ENCODE measurements at places on chromosomes 1 and 21.

DNA sequence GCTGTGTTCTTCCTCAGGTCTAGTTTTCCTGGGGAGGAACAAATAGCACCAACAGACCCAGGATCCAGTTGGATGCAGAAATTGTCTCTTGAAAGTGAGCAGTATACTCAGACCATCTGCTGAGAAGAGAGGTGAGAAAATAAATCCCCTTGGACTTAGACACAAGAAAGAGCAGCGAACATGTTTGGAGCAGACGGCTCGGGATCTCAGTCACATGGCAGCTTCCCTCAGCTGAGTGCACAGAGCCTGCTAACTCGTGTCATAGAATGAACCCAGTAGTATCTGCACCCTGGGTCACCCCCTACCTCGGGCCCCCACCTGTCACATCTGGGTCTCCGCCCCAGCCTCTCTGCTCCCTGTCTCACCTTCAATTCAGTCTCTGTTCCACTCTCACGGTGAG, 115.6 kb downstream of the CCDC185 start:
- no peak for DNase-seq

- no peak for DNase-seq
Measured at GRCh38 chr1:154445040-154445472, 39.9 kb downstream of the IL6R start.

DNA sequence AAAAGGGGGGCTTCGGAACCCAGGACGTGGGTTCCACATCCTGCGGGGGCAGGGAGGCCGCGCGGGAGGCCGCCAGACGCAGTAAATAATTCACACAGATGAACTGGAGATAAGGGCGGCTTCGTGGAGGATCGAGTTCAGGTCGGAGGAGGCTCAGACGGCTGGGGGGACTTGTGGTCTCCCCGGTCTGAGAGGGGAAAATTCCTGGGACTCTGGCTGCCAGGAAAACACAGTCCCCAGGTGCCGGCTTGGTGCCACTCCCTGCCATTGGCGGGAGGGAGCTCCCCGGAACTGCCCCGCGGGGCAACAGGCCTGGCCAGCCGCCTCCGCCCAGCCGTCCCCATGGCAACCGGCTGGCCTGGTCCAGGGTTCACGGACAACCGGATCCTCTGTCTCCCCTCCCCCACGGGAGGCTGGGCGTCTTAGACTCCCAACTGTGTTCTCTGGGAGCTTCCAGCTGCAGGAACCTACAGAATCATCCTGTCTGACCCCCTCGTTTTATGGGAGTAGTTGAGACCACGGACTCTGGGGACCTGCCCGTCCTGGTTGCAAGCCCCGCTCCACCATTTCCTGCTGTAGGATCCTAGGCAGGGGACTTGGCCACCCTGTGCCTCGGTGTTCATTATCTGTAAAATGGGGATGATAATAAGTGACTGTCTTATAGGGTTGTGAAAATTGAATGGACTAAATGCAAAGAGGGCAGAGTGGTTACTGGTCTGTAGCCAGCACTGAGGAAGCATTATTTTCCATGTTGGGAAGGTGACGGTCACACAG, 9.6 kb downstream of the CAMK2N1 start:
- peak; percentile 53 for DNase-seq

DNA sequence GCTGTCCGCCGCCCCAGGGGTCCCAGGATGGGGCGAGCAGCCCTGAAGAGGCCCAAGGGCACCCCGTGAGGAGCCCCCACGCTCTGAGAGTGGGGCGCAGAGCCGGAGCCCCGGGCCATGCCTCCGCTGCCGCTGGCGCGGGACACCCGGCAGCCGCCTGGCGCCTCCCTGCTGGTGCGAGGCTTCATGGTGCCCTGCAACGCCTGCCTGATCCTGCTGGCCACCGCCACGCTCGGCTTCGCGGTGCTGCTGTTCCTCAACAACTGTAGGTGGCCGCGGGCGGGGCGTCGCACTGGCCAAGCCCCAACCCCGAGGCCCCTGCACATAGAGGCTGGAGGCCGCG, 14.5 kb downstream of the AGRN start:
- no peak for DNase-seq

DNA sequence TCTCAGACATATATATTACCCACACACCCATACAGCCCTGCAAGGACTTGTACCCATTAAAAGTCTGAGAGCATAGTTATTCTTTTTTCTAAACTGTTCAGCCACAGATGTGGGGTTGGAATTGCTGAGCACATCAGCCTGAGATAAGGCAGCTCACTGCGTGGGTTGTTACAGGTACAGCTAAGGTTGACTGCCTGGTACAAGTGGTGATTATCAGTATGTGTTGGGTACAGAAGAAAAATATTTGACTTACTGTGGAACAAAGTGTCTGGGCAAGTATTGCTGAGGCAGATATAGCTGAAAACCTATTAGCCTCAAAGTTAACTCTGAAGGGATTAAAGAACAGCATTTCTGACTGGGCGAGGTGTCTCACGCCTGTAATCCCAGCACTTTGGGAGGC, 5.0 kb downstream of the STX12 start:
- DNase-seq, result no peak

DNA sequence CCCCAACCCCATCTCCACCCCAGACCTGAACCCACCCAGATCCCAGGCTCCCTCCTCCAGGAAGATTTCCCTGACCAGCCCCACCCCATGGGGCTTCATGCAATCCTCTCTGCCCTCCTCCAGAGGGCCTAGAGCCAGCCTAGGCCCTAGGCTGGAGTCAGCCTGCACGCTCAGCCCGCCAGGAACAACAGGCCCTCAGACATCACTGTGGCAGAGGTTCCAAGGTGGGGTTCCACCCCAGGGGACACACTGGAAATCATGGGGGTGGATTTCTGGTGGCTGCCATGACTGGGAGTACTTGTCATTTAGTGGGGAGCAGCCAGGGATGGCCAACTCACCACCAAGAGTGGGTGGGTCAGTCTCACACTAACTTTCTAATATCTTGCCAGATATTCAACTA, 122.0 kb downstream of the GLIS1 start:
- DNase-seq, result no peak

- DNase-seq, result peak; percentile 48
Measured at GRCh38 chr1:1554926-1555915, 14.8 kb upstream of the TMEM240 start.

DNA sequence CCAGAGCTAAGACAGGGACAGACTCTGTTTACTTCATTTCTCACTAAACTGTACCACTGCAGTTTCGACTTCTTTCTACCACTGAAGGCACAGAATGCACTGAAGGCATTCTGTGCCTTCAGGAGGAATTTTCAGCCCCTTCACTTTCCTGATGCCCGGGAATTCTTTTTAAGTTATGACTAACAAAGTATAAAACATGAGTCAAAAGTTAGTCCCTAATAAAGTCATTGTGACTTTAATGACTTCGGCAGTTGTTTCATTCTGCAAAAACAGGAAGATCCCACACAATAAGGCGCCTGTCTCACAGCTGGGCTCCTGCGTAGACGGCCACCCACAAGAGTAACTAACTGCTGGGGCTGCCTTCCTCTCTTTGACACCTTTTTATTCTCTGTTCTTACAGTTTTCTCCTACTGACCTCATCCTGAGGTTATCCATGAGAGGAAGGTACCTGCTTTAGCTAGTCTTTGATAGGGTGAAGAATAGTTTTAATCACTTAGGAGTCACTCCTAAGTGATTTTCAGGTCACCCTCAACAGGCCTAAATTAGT, 183.9 kb upstream of the SGIP1 start:
- no peak for DNase-seq

- DNase-seq, result no peak
Measured at GRCh38 chr1:235709018-235709417, 59.4 kb upstream of the GNG4 start.

DNA sequence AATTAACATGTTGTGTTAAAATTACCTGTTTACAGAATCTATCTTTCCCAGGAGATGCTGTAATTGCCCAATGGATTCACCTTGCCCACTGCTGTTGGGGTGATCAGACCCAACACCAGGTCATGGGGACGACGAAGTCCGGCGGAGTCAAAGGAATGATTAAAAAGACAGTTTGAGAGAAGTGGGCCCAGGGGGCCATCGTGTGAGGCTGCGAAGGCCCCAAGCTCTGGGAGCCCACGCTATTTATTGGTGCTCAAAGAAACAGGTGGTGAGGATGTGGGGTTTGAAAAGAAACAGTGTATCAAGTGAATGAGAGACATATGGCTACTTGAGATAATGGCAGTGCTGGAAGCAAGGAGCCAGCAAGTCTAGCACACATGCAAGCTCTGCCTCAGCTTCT, 16.3 kb upstream of the L1TD1 start:
- DNase-seq, result no peak

- DNase-seq, result no peak
Measured at GRCh38 chr1:109773900-109774485, 10.3 kb upstream of the EPS8L3 start.

DNA sequence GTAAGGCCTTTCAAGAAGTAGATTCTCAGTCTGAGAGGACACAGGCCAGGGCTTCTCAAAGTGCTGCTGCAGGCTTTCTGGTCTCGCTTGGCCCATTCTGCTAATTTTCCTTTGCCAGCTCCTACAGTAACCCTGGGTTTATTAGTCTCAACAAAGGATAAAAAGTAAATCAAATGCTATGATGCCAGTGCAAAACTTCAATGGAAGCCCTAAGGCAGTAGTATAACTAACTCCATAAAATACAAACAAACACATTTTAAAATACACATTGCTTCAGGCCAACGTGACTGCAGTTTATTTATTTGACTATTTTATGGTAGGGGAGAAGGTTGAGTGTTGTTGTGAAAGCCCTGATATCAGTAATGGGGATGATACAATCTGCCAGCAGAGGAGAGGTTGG, 89.6 kb downstream of the NRDC start:
- DNase-seq, result no peak

DNA sequence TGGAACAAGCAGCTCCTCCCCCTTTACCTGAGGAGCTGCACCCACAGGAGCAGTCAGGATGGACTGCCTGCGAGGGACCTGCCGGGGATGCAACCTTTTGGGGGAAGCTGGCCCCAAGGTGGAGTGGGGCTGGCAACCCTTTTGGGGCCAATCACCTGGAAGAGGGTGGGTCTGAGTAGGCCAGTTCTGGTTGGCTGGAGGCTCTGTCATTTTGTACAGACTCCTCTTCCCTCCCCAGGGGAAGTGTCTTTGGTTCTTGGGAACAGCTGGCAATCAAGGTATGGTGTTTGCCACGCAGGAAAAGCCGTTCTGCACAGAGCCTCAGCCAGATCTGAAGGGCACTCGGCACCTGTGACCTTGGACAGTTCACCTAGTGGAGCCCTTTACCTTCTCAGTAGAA, 280 bp upstream of the A3GALT2 start:
- no peak for DNase-seq

GRCh38 chr1:184228558-184228957, 158.3 kb upstream of the C1orf21 start:
- no peak for DNase-seq

DNA sequence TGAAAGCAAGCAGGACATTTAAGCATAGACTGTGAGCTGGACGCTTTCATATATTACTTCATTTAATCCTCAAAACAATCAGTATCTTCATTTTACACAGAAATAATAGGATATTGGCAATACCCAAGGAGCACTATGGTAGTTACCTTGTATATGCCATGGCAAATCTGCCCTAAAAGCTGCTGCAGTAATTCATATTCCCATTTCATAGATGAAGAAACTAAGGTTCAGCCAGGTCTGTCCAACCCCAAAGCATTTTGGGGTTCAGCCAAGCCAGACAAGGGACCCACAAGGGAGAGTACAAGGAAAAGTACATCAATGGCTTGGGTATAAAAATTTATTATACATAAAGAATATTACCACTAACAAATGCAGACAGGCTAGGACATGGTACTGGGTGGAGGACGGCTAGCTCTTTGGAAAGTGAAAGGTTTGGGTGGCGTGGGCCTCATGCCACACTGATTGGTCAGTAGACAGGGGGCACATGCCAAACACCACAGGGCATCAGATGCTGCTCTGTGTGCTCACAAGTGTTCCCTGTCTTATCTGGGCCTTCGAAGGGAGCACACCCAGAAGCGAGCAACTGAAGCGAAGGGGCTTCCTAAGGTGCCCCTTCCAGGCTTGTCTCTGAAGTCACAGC, 23.9 kb upstream of the PTAFR start:
- no peak for DNase-seq

- DNase-seq, result no peak
Measured at GRCh38 chr1:177181280-177181630, 10.5 kb downstream of the BRINP2 start.

DNA sequence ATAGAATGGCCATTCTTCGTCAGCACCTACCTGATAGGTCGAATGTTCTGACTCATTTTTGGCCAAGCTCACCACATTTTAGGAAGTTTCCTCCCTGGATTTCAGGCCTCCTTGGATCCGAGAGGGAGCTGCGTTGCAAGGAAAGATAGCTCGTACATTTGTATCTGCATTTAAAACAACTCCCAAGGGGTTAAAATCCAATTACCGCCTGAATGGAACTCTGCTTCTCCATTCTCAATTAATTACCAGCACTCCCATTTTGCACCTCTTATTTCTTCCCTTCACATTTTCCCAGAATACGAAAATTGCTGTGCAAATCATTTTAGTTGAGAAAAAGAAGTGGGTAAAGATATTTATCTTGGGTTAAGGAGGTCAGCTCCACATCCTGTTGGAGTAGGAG, 610.7 kb downstream of the NPHP4 start:
- DNase-seq, result no peak

- no peak for DNase-seq
Measured at GRCh38 chr1:226870026-226870400, 403 bp upstream of the PSEN2 start.

DNA sequence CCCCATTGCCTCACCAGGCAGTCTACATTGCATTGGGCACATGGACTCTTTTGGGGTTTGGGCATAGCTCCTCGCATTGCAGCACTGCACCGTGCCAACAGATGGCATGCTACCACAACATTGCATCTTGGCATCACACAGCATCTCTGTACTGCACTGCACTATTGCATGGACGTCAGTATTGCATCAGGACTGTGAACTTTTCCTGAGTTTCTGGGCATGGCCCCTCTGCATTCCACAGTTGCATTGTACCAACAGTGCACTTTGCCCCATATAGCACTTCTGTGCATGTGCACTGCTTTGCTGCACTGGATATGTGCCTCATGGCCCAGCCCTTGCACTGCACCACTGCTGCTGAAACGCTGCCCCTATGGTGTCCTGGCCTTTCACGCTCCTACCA, 9.6 kb downstream of the PTPRU start:
- DNase-seq, result no peak

DNA sequence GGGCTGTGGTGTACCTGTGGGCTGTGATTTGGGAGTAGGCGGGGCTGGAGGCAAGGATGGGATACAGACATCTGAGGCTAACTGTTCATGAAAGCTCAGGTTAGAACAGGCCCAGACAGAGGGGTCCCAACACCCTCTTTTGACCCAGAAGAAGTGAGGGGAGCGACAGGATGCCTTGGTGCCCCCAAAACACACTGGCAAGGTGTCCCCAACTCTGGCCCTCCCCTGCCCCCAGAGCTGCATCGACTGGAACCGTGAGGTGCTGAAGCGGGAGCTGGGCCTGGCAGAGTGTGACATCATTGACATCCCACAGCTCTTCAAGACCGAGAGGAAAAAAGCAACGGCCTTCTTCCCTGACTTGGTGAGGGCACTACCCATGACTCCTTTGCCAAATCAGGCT, 27.6 kb upstream of the PADI4 start:
- no peak for DNase-seq

DNA sequence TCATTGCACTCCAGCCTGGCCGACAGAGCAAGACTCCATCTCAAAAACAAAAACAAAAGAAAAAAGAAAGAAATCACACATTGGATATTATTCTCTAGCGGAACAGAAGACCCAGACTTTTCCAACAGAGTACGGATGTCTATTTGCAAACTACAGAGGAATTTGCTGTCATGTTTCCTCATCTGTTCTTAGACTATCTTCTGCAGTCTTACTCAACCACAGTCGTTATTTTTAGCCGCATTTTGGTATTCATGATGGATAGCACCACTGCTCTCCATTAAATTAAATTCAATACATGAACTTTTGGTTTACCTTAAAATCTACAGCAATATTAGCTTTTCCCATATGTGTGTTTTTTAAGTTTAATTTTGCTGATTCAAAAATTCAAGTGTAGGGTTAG, 14.2 kb upstream of the HEATR1 start:
- DNase-seq, result no peak
